ENCODE measurements at places on chromosomes 12 and 14. TPM values are rescaled to one million over a fixed set of nuclear protein-coding genes. Genes with fewer than 3 reads are reported as not detected.

The SERPINA9 gene
- total RNA-seq, result 0.28 TPM

The HOXC6 gene
- under 0.01 TPM for total RNA-seq

The GALNT8 gene
- total RNA-seq, result under 0.01 TPM

The LAG3 gene
- not detected for total RNA-seq

The TMEM132C gene
- not detected for total RNA-seq
